Astrocyte (in vitro differentiated cells and primary cell): ENCODE measurements at places on chromosomes 11 and 22.

DNA sequence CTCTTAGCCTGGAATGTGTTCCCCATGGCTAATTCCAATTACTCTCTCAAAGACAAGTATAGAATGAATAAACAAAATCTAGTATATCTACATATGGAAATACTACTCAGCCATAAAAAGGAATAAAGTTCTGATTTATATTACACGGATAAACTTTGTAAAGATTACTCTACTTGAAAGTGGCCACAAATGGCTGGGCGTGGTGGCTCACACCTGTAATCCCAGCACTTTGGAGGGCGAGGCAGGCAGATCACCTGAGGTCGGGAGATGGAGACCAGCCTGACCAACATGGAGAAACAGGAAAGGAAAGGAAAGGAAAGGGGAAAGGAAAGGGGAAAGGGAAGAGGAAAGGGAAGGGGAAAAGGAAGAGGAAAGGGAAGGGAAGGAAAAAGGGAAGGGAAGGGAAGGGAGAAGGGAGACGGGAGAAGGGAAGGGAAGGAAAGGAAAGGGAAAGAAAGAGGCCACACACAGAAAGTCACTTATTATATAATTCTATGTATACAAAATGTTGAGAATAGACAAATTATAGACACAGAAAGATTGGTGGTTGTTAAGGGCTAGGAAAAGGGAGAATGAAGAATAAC lies 90.7 kb upstream of the CLNS1A start:
- no peak for DNase-seq

GRCh38 chr11:57793351-57794115 lies 31.9 kb downstream of the CTNND1 start:
- no peak for DNase-seq

DNA sequence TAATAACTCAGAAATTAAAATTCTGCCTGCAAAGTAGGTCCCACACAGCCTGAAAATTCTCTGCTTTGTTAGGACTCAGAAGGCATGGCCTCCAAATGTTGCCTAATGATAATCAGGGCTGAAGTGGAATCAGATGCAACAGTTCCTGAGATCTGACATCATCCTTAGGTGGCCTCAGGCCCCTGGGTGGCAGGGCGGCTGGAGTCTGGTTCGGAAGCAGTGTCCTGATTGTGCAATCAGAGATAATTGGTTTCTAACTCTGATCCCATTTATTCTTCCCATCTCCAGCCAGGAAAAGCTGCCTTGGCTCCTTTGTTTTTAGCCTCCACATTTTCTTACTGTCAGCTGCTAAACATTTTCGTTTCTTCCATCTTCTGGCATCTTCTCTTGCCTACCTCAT lies 399.3 kb downstream of the OPCML start:
- no peak for DNase-seq

DNA sequence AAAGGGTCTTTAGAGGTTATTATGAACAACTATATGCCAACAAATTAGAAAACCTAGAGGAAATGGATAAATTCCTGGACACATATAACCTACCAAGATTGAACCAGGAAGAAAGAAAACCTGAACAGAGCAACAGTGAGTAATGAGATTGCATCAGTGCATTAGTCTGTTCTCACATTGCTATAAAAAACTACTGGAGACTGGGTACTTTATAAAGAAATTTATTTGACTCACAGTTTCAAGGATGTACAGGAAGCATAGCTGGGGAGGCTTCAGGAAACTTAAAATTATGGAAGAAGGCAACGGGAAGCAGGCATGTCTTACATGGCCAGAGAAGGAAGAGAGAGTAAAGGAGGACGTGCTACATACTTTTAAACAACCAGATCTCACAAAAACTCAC lies 70.8 kb upstream of the GNAZ start:
- DNase-seq, result no peak
